NCI-H446 treated with DMSO at 0.1 percent for 48 hours (cell line): ENCODE measurements at places on chromosomes 3 and 15.

GRCh38 chr3:94146455-94146854 lies 83.6 kb downstream of the NSUN3 start:
- no peak for DNase-seq

DNA sequence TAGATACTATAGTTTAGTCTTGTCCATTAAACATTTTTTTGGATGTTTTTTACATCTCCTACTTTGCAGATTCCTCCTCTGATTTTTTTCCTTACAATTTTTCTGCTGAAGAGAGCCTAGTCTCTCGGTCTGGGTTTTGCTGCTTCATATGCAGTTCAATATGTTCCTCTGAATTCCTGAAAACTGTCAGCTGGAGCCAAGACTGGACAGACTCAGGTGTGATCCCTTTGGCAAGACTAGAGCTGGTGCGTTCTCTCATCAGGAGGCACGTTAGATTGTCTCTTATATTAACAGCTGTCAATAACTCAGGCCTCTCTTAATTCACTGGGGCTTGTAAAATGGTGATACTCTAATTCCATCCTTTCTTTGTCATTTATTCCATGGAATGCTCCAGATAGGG lies 13.4 kb upstream of the GHRL start:
- no peak for DNase-seq

DNA sequence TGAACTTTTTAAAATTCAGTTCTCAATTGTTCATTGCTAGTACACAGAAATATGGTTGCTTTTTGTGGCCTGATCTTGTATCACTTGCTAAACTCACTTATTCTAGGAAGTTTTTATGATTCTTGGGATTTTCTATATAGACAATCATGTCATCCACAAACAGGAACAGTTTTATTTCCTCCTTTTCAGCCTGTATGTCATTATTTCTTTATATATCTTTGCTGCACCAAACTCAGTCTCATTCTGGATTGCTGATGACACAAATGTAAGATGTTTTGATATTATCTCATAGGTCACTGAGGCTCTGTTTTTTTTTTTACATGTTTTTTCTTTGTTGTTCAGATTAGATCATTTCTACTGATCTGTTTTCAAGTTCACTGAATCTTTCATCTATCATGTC lies 71.7 kb downstream of the TTBK2 start:
- DNase-seq: no peak

DNA sequence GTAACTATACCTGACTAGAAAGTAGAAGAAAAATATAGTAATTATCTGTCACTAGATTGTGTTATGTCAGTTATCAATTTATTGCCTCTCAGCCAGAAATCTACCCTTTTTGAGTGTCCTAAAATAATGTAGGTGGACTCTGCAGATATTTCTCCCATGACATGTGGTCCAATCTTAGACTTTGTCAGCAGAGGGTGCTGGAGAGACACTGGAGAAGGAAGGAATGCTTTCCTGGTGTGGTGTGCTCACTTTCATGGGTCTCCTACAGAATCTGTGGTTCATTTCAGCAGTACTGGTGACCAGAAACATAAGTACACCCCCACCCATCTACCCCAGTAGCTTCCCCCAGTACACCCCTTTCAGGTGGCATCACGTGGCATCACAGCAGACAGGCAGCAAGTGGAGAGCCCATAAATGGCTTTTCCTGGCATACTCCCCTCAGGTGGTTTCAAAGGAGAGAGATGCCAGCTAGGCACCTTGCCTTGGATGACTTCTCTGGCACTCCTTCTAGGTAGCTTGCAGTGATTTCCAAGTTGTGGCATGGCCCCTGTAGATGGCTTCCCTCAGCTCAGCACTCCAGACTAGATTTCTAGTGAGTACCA lies 114.7 kb downstream of the GADL1 start:
- no peak for DNase-seq

DNA sequence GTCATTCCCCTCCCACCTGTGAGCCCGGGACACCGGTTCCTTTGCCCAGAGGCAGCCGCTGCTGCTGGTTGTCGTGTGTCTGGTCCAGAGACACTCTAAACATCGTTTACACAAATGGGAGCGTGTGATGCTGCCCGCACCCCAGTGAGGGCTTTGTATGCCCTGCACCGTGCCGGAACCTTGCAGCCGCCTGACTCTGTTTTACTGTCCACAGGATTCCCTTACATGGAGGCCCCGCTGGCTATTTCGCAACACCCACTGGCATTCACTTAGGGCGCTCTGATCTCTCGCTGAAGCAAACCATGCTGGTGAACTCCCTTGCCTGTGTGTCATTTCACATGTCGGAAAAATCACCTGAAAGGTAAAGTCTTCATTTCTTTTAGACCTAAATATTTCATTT lies 100.8 kb upstream of the SLC6A6 start:
- no peak for DNase-seq

DNA sequence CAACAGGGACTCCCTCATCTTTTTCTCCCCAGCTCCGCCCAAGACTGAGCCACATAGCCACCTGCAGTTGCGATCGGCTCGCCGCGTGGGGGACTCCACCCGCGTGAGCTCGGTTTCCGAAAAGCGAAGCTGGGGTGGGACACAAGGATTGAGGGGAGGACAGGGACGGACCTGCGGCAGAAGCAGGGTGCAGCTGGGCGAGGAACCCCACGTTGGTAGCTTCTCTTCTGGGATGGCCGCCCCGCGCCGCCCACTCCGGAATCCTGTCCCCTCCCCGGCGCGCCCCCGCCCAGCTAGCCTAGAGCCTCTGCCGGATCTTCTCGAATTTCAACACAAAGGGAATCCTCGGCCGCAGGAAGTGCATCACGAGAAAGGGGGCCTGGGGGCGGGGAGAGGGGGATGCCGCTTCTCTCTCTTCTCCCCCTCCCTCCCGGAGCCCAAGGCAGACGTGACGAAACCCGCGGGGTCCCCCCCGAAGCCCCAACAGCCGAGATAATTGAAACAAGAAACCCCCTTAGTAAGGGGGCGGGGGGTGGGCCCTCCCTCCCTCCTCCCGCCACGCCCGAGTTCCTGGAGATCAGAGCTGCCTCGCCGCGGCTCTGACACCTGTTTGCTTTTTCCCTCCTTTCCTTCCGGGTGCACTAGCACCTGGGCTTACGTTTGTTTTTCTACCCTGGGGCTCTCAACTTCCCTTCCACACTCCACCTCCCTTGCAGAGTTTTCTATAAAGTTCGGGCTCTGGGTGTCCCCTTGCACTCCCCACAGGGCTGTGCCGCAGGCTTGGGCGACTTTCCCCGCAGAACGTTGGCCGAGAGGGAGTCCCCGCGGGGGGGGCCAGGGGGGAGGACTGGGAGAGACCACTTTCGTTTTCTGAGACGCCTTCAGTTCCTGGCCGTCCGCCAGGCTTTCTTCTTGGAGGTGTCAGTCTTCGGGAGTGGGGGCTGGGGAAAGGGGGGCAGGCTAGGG lies 1.3 kb upstream of the KCNH8 start:
- no peak for DNase-seq
